Fibroblast of the aortic adventitia (primary cell): ENCODE measurements at places on chromosomes 11 and 22. TPM values are rescaled to one million over a fixed set of nuclear protein-coding genes. Genes with fewer than 3 reads are reported as not detected.

ARHGAP20 gene
- total RNA-seq: 17.5 and 20.0 TPM in 2 replicates

CRACR2B gene
- total RNA-seq: 1.3 and 1.8 TPM in 2 replicates

IL17REL gene
- not detected in 2 replicates for total RNA-seq

HTR3B gene
- not detected in 2 replicates for total RNA-seq

OR51F2 gene
- total RNA-seq: not detected in 2 replicates

ANGPTL5 gene
- 0.09 and 0.90 TPM in 2 replicates for total RNA-seq

DNA sequence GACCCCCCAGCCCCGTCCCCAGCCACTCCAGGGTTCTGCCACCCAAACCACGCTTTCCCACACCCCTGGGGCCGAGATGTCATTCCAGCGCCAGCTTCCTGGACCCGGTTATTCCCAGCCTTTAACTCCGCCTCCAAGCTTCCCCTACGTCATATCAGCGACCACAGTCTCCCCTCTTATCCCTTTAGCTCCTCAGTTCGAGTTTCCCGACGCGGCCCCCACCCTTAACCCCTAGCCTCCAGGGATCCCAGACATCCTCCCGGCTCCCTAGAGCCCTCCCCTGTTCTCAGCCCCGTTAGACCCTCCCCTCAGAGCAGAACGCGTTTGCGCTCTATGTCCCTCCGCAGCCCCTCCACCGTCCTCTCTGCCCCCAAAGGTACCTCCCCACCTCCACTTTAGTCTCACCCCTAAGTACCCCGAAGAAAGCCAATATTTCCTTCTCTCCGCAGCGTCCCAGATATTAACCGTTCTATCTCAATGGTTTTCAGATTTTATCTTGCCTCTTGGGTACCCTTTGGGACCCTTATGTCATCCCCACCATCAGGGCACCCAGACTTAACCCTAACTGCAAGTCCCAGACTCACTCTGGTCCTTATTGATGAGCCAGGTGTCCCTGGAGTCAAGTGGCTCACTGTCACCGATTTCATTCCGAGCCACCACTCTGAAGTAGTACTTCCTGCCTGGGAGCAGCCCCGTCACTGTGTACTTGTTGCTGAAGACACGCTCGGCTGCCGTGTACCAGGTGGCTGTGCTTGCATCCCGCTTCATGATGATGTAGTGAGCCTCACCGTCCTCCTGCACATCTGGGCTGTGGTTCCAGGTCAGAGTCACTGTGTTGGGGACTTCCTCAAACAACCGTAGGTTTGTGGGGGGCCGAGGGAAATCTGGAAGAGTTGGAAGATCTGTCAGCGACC, 8.0 kb downstream of the TMEM86A start:
- DNase-seq: no peak

GRCh38 chr11:77174559-77174958, 46.5 kb downstream of the MYO7A start:
- DNase-seq: no peak

DNA sequence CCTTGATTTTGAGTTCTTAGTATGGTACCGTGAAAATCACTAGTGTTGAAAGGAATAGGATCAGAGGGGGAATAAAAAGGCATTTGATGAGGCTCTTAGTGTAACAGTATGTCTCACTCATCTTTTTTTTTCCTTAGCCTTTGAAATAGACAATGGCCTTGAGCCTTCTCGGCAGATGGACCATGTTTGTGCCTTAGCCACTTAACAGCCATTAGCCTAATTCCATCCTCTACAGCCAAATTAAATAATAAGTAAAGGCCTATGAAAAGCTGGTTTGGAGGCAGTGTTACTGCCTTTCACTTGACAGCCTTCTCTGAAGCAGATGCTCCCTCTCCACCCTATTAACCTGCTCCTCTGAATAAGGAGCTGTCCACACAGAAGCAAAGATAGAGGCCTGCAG, 580.7 kb downstream of the NTM start:
- no peak for DNase-seq

DNA sequence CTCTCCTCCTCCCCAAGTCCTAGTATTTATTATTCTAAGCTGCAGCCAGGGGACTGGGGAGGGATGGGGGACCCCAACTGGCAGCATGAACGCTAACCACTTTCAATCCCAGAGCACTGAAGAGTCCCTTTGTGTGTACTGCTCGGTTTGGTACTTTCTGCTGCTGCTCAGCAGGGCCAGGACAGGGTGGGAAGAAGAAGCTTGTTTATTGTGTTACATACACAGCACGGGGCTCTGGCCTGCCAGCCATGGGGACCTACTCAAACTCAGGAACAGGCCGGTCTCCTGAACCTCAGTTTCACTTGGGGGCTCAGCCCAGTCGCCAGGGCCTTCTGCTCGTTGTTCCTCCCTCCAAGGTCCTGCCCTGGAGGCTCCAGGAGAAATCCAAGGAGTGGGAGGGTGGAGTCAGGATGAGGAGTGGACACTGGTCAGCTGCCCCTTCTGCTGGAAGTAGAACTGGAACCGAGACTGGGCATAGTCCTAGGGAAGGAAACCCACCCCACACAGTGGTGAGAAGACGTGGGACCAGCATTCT, 616 bp upstream of the CPT1B start:
- no peak for DNase-seq

DNA sequence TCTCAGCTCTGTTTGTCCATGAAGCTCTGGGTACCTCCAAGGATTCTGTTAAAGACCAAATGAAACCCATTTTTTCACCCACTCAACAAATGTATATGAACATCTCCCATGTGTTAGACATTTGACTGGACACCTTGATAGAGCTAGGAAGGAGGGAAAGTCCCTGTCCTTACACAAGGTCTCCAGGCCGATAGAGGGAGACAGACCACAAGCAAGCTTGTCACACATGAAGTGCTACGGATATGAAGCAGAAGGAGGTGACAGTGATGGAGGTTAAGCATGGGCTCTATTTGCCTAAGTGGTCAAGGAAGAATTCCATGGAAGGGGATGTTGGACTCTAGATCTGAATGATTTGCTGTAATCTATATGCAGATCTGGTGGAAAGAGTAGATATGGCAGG, 138.5 kb downstream of the MYO18B start:
- DNase-seq: no peak

- no peak for DNase-seq
Observed at GRCh38 chr11:16923987-16924386, 90.2 kb downstream of the PLEKHA7 start.

DNA sequence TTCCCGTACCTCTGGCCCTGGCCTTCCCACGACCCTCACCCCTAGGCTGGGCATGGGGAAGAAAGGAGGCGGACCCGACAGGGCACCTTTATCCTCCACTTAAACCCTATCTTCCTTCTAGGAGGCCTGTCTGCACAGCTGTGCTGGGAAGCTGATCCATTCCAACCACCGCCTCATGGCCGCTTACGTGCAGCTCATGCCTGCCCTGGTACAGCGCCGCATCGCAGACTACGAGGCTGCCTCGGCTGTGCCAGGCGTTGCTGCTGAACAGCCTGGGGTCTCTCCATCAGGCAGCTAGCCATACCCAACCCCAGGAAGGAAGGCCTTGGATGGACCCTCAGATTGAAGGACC, 599 bp downstream of the TIMM10B start:
- DNase-seq: no peak

- DNase-seq: no peak
Observed at GRCh38 chr11:40241524-40242051, 1217.9 kb downstream of the LRRC4C start.

DNA sequence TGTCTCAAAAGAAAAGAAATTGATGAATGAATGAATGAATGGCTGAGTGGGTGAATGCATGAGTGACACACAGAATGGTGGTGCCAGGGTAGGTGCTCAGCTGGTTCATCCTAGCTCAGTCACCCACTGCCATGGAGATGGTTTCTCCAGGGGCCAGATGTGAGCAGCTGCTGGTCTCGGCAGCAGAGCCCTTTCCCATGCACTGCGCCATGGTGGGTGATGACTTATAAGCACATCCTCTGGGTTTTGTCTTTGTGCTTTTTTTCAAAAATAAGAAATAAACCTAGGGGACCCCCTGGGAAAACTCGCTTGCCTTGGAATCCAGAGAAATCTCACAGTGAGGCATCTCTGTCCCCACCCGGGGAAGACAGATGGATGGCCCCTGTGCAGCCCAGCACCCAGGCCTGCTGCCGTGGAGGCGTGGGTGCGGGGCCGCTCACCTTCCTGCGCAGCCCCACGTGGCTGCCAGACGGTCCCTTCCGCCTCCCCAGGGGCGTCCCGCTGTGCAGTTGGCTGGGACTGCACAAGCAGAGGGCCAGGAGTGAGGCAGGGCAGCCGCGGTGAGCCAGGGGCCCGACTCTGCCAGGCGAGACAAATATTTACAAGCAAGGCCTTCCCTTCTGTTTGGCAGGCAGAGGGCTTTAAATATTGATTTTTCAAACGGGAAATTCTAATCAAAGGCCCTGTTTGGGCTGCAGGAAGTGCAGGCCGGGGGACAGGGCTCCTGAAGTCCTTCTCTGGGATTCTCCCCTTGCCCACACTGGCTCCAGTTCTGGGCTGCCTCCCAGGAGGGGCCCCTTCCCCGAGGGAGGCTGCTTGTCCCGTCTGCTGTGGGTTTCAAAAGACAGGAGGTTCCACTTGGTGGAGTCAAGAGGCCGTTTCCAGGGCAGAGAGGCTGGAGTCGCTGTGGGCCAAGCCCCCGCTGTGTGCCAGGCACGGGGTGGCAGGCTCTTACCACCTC, 24.3 kb downstream of the MPPED1 start:
- DNase-seq: no peak

DNA sequence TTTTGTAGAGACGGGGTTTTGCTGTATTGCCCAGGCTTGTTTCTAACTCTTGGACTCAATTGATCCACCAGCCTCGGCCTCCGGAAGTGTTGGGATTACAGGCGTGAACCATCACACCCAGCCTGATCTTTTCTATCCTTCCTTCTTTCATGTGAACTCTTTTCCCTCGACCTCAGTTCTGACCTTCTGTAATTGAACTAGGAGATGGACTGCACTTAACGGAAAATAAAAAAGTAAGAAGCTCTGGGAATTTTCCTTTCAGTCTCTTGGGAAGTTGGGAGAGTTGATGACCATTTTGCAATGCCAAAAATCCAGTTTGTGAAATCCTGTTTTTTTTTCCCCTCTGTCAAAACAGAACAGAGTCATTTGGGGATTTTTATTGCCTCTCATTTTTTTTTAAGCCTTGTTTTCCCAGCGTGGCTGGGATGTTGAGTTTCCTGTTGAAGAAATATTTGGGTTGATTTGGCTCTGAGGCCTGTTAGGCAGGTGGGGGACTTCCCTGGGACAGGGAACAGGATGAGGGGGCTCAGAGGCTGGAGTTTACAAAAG, 26.9 kb upstream of the CYB5R3 start:
- DNase-seq: peak; percentile 81

DNA sequence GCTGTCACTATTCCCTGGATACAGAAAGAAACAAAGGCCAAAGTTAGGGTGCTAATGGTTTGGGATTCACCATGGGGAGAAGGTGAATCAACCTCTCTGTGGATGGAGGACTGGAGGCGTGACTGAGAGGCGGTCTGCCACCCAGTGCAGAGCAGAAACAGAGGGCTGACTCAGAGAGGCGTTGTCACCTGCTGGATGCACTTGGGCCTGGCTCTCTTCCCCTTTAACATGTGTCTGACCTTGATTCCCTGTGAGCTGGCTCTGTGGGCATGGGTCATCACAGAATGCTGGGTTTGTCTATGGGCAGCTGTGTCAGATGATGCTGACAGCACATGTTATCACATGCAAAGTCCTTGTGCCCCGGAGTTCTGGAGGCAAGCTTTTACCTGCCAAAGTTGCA, 75.9 kb downstream of the LDLRAD3 start:
- no peak for DNase-seq

DNA sequence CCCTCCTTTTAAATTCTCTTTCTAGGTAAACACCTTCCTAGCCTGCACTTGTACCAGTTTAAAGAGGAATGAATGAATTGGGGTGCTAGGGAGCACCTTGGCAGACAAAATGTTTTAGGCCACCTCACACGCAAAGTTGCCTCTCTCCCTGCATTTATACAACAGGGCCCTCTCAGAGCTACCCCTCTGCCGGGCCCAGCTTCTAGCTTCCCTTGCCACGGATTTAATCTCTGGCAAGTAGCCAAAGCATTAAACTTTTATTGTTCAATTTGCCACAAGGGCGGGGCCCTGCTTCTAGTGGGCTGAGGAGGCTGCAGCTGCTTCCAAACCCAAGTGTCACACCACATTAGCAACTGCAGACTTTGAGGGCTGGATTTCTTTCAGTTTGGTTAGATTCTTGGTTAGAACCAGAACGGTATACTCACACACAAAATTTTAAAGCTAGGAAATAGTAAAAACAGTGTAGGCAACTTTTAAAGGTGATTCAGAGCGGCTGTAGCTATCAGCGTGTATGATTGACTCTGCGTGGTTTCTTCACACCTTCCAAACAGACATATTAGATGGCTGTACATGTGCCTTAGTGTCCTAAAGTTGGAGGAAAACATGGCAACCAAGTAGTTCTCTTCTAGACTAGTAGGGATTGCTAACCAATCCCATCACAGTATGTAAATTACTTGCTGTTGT, 6.5 kb downstream of the KREMEN1 start:
- peak; percentile 37 for DNase-seq

- no peak for DNase-seq
Observed at GRCh38 chr11:116373104-116373944, 399.5 kb downstream of the BUD13 start.

GRCh38 chr11:45489281-45489905, 176.0 kb downstream of the CHST1 start:
- no peak for DNase-seq

DNA sequence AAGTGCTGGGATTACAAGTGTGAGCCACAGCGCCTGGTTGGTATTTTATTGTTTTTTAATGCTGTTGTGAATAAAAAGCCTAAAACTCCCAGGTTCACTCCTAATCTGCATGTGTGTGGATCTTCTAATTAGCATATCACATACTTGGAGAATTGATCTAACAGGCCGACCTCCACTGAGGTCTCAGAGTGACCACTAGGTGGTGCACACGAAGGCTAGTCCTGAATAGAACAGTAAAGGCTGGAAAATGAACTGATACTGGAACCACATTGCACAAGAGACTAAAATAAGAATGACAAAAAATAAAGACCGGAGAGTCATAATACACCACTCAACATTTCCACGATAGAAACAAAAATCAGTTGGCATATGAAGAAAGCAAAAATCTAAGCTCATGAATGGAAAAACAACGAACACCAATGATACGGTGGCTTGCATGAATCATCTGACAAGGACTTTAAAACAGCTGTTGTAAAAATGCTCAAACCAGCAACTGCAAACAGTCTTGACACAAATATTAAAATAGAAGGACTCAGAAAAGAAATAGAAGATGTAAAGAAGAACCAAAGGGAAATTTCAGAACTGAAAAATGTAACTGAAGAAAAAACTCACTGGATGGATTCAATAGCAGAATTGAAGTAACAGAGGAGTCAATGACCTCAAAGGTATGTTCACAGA, 19.2 kb downstream of the PIM3 start:
- peak; percentile 44 for DNase-seq

DNA sequence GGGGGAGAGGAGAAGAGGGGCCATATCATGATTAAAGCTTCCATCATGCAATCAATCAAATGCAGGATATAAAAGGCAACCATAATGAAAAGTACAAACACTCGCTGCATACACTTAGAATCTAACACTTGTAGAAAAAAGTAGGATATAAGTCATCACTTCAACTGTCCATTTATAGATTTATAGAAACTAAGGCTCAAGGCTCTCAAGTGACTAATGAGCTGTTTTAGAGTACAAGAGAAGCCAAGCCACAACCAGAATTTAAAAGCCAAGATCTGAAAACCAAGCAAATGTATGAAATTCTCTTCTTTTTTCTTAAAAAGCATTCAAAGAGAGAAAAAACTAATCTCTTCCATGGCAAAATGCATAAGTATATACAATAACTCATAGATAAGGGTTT, 160.2 kb upstream of the BLID start:
- peak; percentile 44 for DNase-seq

- no peak for DNase-seq
Observed at GRCh38 chr11:21133722-21134121, 464.3 kb downstream of the NELL1 start.
